ENCODE measurements at places on chromosomes 5 and 9.
A peak's percentile ranks its signal among the peaks of the same experiment; 100 is the strongest.

DNA sequence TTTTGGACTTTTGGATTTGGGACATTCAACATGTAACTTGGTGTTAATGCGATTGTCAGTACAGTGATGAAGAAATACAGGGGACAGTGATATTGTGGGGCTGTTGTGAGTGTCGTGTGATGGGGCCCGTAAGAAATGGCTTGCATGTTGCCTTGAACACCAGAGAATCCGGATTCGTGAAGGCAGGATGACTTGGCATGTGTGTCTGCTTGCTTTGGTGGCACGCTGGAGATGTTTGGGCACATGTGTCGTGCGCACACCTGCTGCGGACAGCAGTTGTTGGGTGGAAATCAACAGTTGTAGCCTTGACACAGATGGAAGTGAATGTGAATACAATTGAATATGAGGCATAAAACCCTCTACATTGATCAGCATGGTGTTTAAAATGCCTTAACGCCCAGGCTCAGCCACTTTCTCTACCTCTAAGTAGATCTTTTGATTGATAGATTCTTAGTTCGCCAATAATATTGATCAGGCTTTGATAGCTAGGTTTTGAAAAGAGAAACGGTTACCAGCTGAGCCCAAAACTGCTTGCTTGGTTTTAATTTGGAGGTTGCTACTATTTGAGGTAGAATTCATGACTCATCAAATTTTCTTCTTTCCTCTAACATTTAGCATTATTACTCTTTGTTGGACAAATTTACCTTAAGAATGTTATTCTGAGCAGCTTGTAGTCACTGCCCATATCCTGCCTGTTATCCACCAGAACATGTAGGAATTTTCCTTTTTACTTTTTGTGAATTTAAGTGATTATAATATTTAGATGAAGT lies 94.4 kb downstream of the TRIO start:
- no peak for DNase-seq

- DNase-seq, result no peak
Observed at GRCh38 chr9:87276327-87276841, 221.3 kb upstream of the DAPK1 start.

GRCh38 chr5:37533851-37534250 lies 154.7 kb downstream of the WDR70 start:
- peak; percentile 21 for DNase-seq

DNA sequence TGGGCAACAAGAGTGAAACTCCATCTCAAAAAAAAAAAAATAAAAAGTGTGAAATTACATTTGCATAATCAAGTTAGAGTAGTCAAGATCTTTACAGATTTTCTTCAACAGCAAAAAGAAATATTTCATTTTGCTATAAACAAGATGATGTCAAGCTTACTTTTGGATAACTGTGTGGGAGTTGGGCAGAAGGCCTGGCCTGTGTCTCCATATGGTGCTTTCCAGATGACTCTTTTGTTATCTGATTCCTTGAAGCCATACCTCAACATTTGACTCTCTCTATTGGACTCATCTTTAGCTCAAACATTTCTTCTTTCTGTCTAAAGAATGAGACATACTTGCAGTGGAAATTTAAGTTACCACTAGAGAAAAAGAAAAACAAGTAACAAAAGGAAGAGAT lies 246.8 kb downstream of the MSX2 start:
- DNase-seq, result no peak

DNA sequence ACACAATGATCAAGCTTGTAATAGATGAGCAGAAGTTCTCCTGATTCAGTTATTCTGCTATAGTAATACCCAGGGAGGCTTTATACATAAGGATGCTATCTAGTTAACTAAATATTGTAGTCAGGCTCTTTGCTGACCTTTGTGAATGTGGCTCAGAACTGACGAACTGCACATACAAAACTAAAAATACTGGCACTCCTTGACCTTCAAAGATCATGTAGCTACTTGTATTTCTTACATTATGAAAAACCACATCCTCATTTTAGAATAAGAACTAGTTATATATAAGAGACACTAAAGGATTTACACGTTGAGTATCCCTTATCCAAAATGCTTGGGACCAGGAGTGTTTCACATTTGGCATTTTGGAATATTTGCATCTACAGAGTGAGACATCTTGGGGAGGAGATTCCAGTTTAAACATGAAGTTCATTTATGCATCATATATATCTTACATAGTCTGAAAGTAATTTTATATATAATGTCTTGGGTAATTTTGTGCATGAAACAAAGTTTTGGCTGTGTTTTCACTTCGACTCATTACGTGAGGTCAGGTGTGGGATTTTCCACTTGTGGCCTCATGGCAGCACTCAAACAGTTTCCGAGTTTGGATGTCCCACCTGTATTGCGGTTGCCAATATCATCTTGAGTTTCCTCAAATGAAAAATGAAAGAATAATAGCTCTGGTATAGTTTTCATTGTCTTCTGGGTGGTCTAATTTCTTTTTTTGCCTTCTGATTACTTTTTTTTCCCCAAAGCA lies 58.4 kb upstream of the FBXL7 start:
- DNase-seq, result no peak

DNA sequence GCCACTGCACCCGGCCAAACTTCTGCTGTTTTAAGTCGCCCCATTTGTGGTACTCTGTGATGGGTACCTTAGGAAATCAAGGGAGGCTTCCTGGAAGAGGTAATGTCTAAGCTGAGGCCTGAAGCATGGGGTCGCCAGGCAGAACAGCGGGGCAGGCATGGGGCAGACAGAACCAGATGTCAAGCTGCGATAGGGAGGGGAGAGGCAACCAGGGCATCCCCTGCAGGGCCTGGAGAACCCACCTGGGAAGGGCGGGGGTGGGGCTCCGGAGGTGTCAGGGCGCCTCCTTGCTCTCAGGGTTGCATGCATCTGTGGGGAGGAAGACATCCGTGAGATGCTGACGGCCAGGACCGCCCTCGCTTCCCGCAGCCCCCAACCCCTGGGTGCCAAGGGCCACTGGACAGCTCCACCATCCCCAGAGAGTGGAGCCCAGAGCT lies 2.8 kb downstream of the LCN15 start:
- DNase-seq, result no peak

Data from AG04449 (cell line).